ENCODE measurements at places on chromosomes 1 and 21.

- peak; percentile 75 for DNase-seq
Observed at GRCh38 chr1:207828485-207829158, 76.8 kb downstream of the CD46 start.

GRCh38 chr1:229217716-229218115 is 53.2 kb upstream of the RAB4A start:
- DNase-seq = no peak

DNA sequence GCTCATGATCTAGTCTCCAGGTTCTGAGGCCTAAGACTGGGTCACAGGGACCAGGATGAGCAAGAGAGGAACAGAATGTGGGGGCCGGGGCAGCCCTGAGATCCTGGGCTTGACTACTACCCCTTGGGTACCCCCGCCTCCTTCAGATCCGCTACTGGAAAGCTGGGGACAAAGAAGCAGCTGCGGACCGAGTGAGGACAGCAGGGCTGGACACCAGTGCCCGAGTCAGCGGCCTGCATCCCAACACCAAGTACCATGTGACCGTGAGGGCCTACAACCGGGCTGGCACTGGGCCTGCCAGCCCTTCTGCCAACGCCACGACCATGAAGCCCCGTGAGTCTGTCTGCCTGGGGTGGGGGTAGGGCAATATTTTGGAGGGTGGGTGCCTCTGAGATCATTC is 12.5 kb downstream of the TMEM81 start:
- no peak for DNase-seq

GRCh38 chr1:119091618-119092017 is 48.8 kb downstream of the WARS2 start:
- DNase-seq = no peak

- peak; percentile 99 for DNase-seq
Observed at GRCh38 chr1:31701091-31701736, 2.6 kb downstream of the COL16A1 start.

DNA sequence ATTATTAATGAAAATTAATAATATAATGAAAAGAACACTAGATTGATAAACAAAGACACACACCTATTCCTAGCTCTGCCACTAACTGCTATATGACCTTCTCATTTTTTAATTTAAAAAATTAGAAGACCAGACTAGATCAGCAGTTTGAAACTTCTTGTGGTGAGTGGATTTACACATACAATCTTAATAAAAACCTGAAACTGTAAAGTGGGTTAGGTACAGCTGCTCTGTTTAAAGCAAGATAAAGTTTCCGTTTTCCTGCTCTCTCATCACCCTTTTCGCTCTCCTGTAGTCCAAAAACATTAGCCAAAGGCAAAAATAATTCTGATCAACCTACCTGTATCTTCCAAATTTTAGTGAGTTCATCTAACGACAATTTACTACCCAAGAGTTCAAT is 58.6 kb downstream of the USP24 start:
- no peak for DNase-seq

DNA sequence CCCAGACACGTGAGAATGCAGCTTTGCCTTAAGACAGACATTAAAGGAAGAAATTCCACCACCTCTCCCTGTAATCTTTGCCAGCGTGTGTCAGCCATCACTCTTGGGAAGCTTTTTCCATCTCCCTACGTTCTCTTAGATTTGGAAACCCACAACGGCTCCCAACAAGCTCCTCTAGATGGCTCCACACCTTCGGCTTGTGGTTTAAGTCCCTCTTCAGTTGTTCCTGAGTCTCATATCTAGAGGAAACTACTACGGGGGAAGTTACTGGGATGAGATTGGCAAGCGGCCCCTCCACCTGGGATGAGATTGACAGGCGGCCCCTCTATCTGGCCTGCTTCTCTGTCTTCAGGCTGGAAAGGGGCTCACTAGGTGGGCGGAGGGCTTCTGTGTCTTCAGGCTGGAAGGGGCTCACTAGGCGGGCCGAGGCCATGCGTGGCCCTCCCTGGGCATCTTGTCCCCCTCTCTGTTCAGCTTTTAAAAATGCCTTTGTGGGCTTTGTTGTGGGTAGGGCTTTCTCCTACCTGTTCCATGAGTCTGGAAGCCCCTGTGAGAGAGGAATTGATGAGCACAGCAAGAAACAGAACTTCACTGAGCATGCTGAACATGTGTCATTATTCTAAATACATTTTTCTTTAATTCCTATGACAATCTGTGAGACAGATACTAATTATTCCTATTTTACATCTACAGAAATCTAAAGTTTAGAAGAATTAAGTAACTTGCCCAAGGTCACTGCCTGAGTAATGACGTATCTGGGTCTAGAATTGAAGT is 670.5 kb downstream of the KIF26B start:
- DNase-seq = peak; percentile 50

DNA sequence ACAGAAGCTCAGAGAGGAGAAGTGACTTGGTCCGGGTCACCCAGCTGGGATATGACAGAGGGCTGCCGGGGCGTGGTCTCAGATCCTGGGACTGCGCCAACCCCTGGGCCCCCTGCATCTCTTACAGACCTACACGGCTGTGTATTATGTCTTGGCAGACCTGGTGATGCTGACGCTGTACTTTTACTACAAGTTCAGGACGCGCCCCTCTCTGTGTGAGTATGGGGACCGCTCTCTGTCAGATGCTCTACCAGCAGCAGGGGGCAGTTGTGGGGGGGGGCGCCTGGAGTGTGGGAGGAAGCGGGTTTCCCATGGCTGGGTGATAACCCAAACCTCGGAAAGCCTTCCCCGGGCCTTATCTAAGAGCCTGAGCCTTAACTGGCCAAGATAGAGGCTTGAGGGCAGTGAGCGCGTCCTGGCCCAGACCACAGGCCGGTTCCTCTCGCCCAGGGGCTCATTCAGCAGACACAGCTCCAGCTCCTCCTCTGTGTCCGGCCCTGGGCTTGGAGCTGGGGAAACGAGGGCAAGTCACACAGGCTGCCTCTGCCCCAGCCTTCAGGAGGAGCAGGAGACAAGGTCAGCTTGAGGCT is 13.3 kb downstream of the SLC66A1 start:
- no peak for DNase-seq

GRCh38 chr1:92372164-92372563 is 73.3 kb downstream of the RPAP2 start:
- DNase-seq = no peak

GRCh38 chr21:37452227-37452626 is 85.7 kb downstream of the DYRK1A start:
- peak; percentile 94 for DNase-seq

Data from fibroblast of skin of scalp (primary cell).